ENCODE measurements at places on chromosomes 11 and 22.

- DNase-seq: no peak
Measured at GRCh38 chr11:70061734-70062133, 16.4 kb upstream of the ANO1 start.

DNA sequence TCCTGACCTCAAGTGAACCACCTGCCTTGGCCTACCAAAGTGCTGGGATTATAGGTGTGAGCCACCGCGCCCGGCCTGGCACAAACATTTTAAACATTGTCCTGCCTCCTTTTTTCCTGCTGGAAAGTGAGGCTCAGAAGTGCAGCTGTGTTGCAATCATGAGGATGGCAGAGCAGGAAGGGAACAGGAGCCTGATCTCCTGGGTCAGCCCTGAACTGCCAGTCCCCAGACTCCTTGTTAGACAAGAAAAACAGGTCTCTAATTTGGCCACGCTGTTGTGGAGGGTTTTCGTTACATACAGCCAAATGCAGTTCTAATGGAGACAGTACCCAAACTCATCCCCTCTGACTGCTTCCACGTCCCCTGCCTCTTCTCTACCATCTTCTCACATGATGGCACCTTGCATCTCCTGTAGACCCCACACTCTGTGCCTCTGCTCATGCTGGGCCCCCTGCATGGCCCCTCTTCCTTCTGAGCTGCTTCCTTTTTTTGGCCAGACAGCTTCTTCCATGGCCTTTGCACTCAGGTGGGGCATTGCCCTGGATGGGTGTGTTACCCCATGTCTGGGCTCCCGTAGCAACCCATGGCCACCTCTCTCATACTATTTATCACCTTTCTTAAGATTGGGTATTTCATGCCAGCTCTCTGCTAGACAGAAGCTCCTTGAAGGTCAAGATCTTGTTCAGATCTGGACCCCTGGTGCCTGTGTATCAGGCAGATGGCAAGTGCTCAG, 227.1 kb downstream of the CEP164 start:
- DNase-seq: no peak

DNA sequence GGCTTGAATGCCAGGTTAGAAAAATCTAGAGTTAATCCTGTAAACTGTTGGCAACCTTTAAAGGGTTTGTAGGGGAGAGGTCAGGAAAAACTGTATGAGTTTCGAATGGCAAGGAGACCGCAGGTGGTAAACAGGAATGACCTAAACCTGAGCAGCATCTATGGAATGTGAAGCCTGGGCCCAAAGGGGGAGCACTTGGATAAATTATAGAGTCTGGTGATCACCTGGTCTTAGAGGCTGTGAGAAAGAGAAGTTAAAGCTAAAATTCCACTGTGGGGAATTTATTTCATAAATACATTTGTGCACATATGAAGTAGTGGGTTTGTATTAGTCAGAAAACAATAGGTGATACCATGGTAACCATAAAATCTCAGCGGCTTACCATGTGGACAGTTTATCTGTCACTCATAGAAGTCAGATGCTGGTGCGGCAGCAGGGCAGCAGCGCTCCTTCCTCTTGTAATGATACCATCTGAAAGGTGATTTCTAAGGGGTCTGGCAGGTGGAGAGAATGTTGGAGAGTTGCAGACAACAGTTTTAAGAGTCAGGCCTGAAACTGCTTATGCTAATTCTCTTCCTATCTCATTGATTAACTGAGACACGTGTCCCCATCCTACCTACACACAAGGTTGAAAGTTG, 1104.4 kb upstream of the CCDC90B start:
- DNase-seq: no peak

DNA sequence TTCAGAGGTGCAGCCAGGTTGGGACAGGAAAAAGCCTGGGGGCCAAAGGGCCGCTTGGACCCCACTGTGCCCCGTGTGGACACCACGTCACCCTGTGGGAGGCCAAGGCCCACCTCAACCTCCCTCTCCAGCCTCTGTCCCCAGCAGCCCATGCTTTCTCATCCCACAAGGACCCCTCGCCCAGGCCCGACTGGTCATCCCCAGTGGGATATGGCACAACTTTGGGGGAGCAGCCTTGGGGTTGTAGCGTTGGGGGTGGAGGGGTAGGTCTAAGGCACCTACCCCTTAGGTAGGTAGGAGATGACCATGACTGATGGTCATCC, 44.0 kb downstream of the IGF2 start:
- no peak for DNase-seq

- no peak for DNase-seq
Measured at GRCh38 chr11:44943696-44944095, 7.0 kb downstream of the TP53I11 start.
